ENCODE measurements at places on chromosomes 5 and 9.
A peak's percentile ranks its signal among the peaks of the same experiment; 100 is the strongest.

DNA sequence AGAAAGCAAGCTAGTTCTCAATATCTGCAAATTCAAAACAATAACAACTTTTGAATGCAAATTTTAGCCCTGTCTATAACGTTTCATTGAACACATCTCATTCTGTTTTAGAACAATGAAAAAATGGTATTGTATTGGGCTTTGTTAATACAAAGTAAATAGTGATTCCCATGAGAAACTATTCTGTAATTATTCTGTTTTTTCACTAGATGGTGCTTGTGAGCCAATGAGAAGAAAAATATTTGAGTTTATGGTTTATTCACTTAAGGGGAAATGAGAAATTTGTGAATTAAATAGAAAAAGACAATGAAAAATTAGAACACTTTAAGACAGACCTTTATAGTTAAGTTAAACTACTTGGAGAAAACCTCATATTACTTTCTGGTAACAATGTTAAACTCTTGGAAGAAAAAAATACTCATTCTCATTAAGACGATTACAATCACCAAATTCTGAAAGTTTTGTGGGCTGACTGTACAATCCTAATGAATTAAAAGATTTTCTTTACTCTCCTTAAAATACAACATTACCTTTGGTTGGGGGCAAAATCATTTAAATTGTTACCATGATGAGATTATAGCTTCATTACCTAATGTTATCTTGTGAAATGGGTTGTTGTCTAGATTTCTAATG, 127.0 kb downstream of the NNT start:
- DNase-seq, result peak; percentile 55
- H3K27ac ChIP-seq, result no peak overlapping the region
- H3K4me1 ChIP-seq, result no peaks in the 10 kb centered on the region
- no peaks in the 10 kb centered on the region for H3K36me3 ChIP-seq
- peaks cover 24% of the 10 kb centered on the region for H3K27me3 ChIP-seq

DNA sequence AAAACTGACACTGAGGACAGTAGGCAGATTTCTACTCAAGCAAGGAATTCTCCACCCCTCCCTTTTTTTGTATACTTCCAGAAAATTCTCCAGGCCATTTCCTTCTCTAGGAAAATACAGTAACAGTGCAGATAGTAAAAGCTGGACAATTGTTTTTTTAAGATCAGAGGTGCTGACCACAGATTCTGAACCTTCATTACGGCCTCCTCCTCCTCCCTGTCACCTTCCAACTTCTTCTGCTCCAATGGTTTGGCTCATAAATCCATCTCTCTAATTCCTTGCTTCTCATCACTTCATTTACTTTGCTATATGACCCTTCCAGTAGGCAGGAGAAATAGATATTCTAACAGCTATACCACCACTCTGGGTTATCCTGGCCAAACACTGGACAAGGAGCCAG, 220.6 kb downstream of the FBN2 start:
- H3K27me3 ChIP-seq, result no peaks in the 10 kb centered on the region
- H3K4me3 ChIP-seq, result no peak overlapping the region
- no peaks in the 10 kb centered on the region for H3K36me3 ChIP-seq
- DNase-seq, result no peak

- no peaks in the 10 kb centered on the region for H3K36me3 ChIP-seq
- peaks cover 7% of the 10 kb centered on the region for H3K4me1 ChIP-seq
Observed at GRCh38 chr5:1168796-1169195, 32.6 kb upstream of the SLC6A19 start.

GRCh38 chr5:14025569-14026286, 81.2 kb upstream of the DNAH5 start:
- 0 out of 2 replicates have a peak overlapping the region, but pooled peaks have one; percentile 8 for H3K27ac ChIP-seq
- H3K4me1 ChIP-seq, result peaks cover 19% of the 10 kb centered on the region
- H3K36me3 ChIP-seq, result no peaks in the 10 kb centered on the region
- no peaks in the 10 kb centered on the region for H3K27me3 ChIP-seq

Data from PC-3 (cell line).